ENCODE measurements at places on chromosomes 13 and 19.

DNA sequence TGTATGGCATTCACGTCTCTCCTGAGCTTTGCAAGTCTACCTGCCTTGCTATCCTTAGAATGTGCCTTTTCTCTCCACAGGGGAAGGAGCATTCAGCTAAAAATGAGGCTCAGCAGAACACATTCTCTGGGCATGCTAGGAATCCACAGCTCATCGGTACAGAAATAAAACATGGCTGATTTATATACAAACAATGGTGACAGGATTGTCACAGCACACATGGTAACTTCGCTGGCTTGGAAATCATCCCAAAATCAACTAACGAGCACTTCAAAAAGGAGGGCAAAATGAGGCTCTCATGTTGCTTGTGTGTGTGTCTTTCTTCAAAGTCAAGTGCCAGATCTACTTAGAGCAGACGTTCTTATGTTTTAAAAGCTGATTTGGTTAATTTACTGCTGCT lies 373.0 kb downstream of the FGF14 start:
- no peak for DNase-seq

DNA sequence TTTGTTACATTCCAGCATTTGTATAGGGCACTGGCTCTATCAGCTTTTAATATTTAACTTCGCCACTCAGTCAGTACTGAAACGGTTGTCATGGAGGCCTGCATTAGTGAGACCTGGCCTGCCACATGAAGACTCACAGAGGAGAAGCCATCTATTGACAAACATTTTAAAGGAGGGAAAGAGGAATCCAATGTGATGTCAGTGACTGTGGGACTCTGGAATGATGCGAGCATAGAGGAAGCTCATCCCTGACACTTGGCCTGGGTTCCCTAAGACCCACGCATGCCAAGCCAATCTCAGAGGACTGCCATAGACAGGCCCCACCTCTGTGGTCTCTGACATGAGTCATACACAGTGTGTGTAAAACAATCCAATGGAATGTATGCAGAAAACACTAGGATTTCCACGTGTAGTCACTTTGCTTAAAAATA lies 7.9 kb upstream of the DPY19L3 start:
- DNase-seq = no peak

DNA sequence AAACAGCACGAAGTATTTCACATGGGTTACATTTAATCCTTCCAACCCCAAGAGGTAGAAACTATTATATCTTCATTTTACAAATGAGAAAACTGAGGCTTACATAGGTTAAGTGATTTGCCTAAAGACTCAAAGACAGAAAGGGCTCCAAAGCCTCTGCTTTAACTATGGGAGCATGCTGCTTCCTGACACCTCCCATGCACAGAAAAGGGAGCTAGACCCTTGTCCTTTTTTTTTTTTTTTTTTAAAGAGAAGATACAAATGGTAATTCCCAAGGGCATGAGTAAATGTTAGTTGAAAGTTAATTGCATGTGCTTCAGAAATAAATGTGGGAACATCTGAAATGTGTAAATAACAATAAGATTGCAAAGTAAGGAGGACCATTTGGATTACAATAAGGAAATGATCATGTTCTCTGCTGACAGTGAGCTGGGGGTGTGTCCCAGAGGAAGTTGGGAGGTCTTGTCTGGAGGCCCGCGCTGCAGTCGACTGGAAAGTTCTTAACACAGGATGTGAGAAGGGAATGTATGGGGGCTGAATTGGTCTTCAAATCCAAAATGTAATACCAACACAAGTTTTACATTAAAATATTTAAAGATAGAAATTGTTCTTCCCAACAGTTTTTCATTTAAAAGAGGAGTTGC lies 500.3 kb downstream of the KLF12 start:
- no peak for DNase-seq

DNA sequence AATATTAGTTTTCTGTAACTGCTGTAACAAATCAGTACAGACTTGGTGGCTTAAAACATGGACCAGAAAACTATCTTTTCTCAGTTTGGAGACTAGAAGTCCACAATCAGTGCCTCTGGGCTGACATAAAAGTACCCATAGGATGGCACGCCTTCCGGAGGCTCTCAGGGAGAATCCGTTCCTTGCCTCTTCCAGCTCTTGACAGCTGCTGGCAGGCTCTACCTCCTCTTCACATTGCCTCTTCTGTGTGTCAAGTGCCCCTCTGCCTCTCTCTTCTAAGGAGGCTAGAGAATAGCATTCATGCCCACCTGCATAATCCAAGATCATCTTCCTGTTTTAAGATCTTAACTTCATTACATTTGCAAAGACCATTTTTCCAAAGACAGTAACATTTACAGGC lies 1194.2 kb downstream of the EFNB2 start:
- DNase-seq = no peak

DNA sequence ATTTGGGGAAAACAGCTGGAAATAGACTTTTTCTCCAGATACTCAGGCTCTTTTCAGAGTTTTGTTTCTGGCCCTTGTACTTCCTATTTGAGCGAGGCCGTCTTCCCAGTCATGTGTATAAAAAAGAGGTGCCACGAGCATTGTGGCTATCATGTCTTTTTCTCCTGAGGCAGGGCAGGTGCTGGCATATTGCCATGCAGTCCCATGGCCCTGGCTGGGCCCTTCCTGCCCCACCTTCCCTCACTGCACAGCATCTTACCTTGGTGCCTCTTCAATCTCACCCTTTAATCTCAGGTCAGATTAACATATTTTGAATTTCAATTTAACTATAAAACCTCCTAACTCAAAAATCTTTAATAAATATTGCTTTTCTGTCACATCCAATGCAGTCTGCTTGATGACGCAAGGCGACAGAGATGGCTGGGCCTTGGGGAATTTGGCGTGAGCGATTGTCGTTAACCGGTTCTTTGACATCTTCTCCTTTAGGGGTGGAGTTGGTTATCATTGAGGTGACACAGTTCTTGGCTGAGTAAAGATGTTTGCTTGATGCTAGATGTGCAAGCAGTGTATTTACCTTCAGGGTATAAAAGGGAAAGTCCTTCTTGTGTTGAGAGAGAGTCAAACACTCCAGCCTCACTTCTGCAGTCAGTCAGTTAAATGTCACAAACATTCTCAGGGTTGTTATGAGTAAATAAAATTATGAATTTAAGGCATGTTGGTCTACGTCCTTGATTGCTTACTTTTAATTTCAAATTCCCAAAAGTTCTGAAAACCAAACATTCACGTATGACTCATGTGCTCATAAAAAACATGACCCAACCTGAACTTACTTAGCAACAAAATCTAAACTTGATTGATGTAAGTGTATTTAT lies 289.9 kb downstream of the MYO16 start:
- no peak for DNase-seq

GRCh38 chr13:80737513-80737912 lies 396.6 kb upstream of the SPRY2 start:
- DNase-seq = no peak

DNA sequence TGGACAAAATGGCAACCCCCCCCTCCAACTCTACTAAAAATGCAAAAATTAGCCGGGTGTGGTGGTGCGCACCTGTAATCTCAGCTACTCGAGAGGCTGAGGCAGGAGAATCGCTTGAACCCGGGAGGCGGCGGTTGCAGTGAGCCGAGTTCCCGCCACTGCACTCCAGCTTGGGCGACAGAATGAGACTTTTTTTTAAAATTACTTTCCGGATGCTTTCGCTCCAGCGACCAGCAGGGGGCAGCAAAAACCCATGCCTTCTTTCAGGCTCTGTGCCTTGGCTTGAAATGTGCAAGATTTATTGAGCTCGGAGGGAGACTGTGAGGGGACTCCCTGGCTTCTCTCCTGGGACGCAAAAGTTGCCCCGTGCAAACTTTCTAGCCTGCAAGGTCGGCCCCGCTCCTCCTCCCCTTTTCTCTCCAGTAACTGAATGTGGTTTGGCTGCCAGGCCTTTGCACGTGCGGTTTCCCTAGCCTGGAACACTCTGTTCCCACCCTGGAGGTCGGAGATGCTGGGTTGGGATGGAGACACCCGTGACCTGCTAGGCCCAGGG lies 61.4 kb upstream of the NFIC start:
- peak; percentile 71 for DNase-seq

- DNase-seq = no peak
These were observed 317 bp downstream of the LYL1 start for GRCh38 chr19:13102416-13102665.
